Epithelial cell of proximal tubule (primary cell): ENCODE measurements at places on chromosomes 7 and 10. TPM values are rescaled to one million over a fixed set of nuclear protein-coding genes. Genes with fewer than 3 reads are reported as not detected.

DNA sequence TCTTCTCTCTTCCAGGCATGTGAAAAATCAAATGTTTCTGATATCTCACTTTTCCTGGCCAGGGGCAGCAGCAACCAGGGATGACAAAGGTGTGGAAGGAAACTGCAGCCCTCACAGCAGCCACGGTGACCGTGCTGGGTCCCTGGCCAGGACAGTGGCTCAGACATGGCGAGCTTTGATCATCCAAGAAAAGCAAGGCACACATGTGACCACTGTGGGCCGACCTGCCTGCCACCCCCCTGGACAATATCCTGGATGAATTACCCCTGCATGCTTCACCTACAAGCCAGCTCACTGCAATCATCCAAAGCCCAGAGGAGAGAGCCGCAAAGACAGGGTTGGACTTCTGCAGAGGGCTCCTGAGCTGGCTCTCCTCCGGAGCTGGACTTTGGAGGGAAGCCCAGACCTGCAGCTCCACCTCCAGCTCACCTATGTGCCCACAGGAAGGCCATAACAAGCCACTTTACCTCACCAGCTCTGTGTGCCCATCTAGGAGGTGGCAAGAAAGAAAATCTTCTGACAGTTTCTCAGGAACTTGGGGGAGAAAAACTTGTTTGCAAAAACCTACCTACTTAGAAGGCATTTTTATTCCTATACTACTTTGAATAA is 2.7 kb downstream of the CHST15 start:
- no peak for DNase-seq

GRCh38 chr10:97690133-97690532 is 3.1 kb upstream of the AVPI1 start:
- no peak for DNase-seq

GRCh38 chr7:119720541-119720940 is 552.4 kb upstream of the KCND2 start:
- DNase-seq = peak; percentile 52

GRCh38 chr10:99681553-99681952 is 22.2 kb downstream of the ENTPD7 start:
- peak; percentile 78 for DNase-seq

- DNase-seq = no peak
Observed at GRCh38 chr7:104951546-104951945, 62.5 kb upstream of the KMT2E start.

DNA sequence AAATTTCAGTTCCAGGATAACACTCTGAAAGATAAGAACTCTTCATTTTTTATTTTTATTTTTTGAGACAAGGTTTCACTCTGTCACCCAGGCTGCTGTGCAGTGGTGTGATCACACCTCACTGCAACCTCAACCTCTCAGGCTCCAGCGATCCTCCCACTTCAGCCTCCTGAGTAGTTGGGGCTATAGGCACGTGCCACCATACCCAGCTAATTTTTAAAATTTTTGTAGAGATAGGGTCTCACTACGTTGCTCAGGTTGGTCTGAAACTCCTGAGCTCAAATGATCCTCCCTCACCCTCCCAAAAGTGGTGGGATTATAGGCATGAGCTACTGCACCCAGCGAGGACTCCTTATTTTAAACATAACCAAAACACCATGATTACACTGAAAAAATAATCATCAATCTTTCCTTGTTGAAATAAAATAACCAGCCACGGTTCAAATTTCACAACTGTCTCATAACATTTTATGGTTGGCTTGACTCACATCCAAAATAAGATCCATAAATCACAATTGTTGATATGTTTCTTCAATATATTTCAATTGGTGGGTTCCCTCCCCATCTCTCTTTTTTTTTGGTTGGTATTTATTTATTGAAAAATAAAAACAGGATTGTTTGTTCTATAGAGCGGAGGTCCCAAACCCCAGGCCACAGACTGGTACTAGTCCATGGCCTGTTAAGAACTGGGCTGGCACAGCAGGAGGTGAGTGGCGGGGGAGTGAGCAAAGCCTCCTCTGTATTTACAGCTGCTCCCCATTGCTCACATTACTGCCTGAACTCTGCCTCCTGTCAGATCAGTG is 60.1 kb upstream of the FAM171A1 start:
- DNase-seq = no peak

DNA sequence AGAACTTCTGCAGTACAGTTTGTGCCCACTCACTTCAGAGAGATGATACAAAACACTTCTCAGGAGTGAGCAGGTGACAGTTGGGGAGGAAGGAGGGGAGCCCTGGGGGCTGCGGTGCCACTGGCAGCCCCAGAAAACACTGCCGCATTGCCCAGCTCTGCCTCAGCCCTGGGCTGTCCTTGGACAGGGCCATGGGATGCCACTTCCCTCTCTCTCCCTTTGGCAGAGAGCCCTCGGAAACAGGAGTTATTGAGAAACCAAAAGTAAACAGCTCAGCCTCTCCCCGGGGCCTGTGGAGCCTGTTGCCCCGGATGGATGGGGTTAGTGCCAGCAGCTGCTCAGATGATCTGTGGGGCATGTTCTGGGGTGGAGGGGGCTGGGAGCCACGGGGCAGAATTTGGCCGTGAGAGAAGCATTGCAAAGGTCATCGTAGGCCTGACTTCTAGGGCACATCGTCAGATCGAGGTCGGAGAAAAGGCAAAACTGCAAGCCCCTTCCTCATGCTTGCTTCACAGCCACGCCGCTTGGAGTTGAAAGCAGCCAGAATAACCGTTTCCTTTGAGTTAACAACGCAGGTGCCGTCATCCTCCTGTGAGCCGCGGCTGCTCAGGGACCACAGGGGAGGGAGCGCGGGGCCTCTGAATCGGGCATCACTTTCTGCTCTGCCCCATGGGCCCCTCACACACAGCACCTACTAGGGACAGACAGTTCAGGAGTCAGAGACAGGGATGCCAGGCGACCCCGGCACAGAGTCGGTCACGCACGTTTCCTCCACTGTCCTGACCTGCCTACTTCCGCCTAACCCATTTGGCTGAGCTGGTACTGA is 256.4 kb downstream of the CAMK1D start:
- peak; percentile 41 for DNase-seq

DNA sequence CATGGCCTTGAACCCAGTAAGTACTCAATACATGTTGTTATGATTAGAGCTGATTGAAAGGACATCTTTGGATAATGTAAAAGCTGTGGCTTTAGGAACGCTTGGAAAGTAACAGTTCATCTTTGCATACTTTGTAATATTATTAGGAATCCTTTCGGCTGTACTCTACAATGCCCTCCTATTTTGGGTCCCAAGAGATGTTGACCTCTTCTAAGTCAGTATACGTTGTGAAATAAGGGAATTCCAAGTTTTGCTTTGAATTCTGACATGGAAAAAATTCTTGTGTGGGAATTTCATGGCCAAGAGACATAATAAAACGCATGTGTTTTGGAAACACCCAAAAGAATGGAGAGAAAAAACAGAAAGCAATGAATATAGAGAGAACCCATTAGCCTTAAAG is 7.7 kb downstream of the AGR3 start:
- DNase-seq = no peak

NYAP1 gene
- total RNA-seq = 0.72 and 1.2 TPM in 2 replicates

FAM237B gene
- total RNA-seq = not detected in 2 replicates
